ENCODE measurements at places on chromosomes 3 and 15.

DNA sequence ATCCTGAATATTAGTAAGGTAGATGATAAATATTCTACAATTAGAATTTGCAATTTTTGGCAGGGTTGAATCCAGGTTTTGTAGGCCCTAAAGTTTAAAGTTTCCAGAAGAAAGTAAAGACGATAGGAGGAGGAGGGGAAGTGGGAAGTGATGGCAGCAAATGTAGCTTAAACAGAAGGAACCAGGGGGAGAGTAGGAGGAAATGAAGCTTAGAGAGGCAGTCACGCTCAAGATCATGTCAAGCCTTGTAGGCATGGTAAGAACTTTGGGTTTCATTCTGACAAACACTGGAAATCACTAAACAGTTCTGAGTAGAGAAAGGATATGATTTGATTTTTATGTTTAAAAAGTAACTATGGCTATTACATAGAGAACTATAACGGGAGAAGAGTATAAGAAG, 63.9 kb downstream of the NR2E3 start:
- no peak for DNase-seq

GRCh38 chr3:58573640-58574039, 3.6 kb downstream of the FAM107A start:
- DNase-seq = no peak

- no peak for DNase-seq
Measured at GRCh38 chr15:58163985-58164384, 25.8 kb downstream of the AQP9 start.

- DNase-seq = no peak
Measured at GRCh38 chr3:121637922-121638321, 22.8 kb downstream of the HCLS1 start.

GRCh38 chr3:192467230-192468140, 259.9 kb downstream of the FGF12 start:
- peak; percentile 5 for DNase-seq

GRCh38 chr3:69896095-69896494, 103.4 kb upstream of the SAMMSON start:
- DNase-seq = no peak

- DNase-seq = no peak
Measured at GRCh38 chr3:196341137-196341536, 2.9 kb upstream of the TM4SF19 start.

GRCh38 chr3:38148311-38148882, 9.9 kb downstream of the MYD88 start:
- DNase-seq = no peak

DNA sequence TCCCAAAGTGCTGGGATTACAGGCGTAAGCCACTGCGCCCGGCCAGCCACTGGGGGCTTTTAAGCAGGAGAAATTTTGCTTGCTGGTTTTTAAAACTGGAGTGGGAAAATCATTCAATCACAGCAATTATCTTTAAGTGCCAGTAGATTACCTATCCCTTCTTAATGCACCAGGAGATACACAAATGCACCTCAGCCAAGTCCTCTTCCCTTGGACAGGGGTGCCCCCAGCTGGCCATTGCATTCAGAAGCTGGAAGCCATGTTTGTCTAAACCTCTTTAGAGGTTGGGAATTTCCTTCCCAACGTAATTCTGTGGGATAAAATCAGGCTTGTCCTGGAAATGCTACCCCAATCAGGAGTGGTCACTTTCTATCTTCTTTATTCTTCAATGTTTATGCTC, 26.6 kb downstream of the MIX23 start:
- DNase-seq = no peak

DNA sequence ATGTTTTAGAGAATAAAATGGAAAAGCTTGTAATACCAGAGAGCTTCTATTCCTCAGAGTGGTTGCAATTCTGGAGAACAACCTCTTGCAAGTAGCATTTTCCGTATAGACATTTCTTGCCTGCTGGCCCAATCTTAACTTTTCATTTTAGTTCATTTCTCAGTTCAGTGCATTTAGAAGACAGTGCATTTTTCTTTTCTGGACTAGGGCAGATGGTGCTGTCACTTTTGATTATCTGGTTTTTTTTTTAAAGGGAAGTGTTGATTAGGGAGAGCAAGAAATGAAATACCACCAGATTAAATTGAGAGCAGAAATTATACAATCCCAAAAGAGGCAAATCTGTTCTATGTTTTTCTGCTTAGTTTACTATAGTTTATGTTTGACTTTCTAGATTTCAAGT, 172.7 kb downstream of the GHSR start:
- no peak for DNase-seq

DNA sequence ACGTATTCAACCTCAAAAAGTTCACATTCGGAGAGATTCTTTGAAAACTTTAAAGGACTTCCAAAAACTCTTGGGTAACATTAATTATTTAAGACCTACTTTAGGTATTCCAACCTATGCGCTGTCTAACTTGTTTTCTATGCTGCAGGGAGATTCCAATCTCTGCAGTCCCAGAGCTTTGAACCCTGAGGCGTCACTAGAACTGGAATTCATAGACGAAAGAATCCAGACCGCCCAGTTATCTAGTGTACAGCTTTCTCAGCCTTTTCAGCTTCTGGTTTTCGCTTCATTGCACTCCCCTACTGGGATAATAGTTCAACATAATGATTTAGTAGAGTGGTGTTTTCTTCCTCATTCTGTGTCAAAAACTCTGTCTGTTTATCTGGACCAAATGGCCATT, 711.3 kb downstream of the ROBO1 start:
- no peak for DNase-seq

DNA sequence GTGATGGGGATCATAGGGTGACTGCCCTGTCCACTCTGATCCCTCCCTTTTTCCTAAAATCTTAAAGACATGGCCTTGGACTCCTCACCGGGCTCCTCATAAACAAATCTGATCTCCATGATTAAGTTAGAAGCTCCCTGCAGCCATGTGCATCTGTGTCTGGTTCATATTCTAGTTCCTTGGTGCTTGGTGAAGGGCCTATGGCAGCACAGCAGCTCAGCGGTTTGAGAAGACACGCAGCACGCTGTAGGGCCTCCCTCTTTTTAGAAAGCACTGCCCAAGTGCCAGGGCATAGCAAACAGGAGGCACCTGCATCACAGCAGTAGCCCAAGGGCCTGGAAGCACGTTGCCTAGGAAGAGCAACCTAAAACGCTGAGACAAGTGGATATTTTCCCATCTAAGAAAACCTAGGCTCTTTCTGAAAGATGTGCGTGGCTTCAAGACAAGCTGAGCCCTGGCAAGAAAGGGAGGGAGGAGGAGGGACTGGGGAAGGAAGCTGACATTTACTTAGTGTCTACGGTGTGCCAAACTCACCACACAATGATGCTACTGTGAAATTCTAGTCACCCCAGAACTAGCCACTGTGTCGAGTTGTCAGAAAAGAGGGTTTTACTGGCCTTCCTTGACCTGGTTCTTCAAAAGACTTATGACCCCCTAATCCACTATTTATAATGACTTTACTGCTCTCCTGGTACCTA, 14.9 kb upstream of the ULK3 start:
- DNase-seq = no peak

- DNase-seq = no peak
Measured at GRCh38 chr3:159805411-159805772, 183.2 kb upstream of the IL12A start.

GRCh38 chr3:167859610-167860009, 124.1 kb downstream of the SERPINI1 start:
- no peak for DNase-seq

DNA sequence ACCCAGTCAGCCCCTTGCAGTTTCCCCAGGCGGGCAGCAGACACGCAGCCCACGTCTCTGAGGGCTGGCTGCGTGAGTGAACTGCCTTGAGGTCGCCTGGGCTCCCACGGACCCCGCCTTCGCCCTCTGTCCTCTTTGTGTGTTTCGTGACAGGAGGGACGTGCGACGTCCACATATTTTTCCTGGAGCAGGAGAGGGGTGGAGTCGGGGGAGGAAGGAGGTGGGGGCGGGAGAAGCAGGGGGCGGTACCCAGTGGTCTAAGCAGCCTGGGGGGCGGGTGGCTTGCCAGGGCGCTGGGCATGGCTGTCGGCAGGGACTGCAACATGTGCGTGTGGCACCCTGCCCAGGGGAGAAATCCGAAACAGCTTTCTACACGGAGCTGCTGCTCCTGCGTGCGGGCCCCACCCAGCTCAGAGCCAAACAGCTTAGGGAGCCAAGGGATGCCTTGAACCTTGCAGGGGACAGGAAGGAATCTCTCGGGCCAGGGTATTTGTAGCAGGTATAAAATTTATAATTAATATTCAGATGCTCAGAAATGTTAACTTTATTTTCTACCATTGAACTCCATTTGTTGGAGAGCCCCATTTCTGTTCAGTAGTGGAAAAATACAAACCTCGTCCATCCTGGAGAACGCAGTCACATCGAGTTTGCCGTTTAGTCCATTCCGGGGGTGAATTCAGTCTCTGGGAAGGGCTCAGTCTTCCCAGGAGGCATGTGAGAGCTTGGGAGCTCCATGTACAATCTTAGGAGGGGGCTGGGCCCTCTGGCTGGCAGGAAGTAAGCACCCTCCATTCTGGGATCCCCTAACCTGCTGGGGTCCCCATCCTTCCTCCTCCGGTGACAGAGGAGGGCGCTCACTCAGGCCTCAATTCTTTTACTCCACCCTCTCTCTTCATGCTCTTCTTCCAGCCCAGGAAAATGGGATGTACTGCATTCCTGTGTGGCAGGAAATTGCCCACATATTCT, 79.1 kb upstream of the MEF2A start:
- no peak for DNase-seq

- no peak for DNase-seq
Measured at GRCh38 chr3:193771011-193771652, 178.1 kb downstream of the OPA1 start.

DNA sequence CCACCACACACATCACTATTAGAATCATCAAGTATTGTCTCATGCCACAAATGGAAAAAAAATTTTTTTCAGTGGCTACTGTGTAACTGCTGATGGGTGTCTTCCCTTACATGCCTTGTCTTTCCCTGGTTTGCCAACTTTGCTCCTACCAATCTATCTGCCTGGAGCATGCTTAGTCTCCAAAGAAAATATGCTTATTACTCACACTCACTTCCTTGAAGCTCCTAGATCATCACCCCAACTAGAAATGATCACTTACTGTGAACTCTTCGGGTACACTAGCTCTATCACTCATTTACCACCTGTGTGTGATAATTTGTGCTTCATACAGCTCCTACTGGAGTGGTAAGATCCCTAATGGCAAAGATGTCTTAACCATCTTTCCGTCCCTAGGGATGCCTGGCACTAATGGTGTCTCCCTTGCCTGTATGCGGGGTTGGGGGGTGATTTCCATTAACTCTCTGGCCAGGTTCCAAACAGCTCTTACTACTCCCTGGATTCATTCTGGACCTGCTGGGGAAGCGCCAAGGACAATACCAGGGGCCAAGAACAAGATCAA, 799 bp downstream of the VPS33B start:
- no peak for DNase-seq

DNA sequence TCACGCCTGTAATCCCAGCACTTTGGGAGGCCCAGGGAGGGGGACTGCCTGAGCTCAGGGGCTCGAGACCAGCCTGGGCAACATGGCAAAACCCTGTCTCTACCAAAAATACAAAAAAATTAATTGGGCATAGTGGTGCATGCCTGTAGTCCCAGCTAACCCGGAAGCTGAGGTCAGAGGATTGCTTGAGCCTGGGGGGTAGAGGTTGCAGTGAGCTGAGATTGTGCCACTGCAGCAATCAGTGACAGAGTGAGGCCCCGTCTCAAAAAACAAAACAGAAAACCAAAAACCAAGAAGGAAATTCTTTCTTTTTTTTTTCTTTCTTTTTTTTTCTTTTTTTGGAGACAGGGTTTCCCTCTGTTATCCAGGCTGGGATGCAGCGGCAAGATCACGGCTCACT, 3.5 kb downstream of the SPATA12 start:
- no peak for DNase-seq

- DNase-seq = no peak
Measured at GRCh38 chr3:152030320-152030719, 156.9 kb downstream of the SUCNR1 start.

- no peak for DNase-seq
Measured at GRCh38 chr15:88250826-88251225, 5.7 kb downstream of the NTRK3 start.

DNA sequence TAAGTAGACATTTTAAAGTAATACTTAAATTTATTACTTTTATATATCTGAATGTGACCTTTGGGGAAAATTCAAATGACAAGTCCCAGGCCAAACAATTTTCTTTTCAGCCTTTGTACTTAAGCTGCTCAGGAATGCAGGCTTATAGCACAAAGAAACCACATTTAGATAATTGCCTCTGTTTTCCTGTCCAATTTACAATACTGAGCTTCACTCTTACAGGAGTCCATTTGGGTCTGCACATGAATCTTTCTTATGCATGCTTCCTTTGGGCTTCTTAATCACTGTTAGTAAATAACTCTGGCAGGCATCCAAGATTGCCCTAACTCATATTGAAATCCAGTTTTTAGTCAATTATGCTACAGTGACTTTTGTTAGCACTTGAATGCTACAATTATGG, 459.4 kb upstream of the TGFBR2 start:
- DNase-seq = no peak

GRCh38 chr3:146227486-146227885, 23.4 kb downstream of the PLSCR4 start:
- no peak for DNase-seq

- DNase-seq = no peak
Measured at GRCh38 chr3:30502742-30503073, 103.7 kb upstream of the TGFBR2 start.

GRCh38 chr3:119428538-119428937, 34.9 kb downstream of the TMEM39A start:
- DNase-seq = no peak

- no peak for DNase-seq
Measured at GRCh38 chr3:128584412-128585020, 66.1 kb downstream of the RPN1 start.

DNA sequence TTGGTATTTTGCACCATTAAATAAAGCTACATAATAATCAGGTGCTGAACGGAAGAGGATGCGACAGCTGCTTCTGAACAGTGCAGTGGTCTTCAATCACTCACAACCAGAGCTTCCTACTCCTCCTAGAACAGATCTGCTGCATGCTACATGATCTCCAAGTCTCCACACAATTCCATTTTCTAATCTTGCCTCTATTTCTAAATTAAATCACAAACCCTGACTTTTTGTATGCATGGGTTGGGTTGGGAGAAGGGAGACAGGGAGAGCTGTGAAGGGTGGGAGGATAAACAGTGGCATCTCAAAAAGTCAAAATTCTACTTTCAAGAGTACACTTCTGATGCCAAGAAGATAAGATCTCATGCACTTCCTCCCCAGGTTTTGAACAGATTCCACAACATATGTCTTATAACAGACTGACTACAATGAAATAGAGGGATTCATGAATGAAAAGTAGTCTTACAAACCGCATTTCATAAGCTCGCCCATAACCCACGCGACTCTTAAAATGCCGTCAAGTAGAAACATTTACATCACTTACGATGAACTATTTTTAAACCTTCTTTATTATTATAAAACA, 57.2 kb downstream of the CHSY1 start:
- DNase-seq = no peak

DNA sequence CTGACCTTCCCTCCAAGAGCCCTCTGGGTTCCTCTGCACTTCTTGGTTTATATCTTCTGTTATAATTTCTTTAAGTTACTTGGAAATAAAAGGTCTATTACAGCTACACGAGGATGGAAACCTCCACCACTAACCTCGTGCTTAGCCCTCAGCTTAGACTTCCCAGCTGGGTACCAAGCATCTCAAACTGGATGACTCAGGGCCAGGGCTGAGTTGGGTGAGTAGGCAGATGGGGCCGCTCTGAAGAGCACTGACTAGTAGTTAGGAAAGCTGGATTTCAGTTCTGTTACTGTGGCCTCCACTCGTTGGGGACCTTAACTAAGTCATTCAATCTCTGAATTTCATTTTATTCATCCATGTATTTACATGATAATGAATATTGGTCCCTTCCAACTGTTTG, 1036.6 kb downstream of the IGSF11 start:
- DNase-seq = no peak

Data from stimulated activated CD8-positive, alpha-beta memory T cell treated with anti-CD3 and anti-CD28 coated beads, Interleukin-15, amount 100 ng/mL, for 4 hours (primary cell).